NT2/D1 (cell line): ENCODE measurements at places on chromosomes 5 and 9.

- no peak for DNase-seq
Measured at GRCh38 chr9:128701227-128701854, 962 bp upstream of the PKN3 start.

DNA sequence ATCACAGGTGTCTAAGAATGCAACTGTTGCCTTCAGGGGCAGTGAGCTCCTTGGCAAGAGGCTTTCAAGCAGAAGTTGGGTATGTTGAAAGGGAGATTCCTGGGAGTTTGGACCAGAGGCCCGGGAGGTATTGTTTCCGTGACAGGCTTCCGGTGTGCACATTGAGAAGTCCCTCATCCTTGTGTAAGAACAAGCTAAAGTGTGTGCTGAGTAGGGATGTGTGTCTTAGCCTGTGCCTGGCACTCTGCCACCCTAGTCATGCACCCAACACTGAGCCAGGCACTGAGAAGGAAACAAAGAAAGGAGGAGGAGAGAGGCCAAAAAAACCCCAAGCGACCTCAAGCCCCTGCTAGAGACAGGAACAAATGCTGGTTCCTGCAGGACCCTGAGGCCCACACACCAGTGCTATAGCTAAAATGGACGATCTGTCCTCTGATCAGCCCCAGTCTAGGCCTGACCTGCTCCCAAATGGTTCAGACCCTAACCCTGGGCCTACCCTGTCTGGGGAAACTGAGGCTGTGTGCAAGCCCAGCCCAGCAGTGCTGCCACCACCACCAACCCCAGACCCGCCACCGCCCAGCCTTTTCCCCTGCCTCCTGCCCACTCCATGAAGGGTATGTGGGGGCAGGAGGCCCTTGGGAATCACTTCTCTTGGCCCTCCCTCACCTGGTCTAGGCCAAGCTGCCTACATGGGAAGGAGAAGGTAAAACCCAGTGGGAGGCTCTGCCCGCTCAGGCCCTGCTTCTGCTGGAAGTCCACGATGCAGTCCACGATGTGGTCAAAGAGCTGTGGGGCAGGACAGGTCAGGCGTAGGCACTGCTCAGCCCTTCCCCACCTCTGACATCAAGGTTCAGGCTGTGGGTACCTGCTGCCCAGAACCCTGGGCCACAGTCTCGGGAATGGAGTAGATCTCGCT, 12.6 kb downstream of the HK3 start:
- DNase-seq: no peak

DNA sequence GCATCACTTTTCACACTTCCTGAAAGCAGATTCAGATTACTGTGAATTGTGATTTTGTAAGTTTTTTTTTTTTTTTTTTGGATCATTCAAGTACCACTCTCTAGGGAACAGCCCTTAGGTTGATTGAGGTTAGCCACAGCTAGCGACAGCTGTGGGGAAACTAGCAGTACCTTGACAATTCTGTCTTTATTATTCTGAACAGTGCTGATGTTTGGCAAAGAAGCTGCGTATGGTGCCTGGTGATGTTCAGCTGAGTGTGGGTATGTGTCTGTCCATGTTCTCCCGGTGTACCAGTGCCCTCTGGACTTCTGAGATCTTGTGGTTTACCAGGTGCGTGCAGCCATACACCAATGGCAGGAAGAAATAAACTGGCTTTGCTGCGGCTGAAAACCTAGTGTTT, 117.3 kb upstream of the PLPPR1 start:
- no peak for DNase-seq

- DNase-seq: peak; percentile 57
Measured at GRCh38 chr9:27353474-27354229, 56.7 kb upstream of the EQTN start.

DNA sequence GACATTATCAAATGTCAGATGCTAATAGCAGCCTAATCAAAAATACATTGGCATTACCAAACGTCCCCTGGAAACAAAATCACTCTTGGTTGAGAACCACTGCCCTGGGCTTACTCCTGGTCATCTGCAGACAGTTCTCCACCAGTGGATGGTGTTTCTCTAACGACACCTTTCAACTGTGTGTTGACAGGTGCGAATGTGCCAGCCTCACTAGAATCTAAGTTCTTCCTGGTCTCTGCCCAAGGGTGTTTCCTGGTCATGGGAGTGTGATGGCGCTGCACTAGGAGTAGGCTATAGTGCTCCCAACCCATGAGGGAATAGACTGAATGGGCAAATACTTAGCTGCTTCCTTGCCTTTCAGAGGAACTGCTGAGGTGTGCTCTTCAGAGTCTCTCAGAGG, 105.9 kb downstream of the MRPS27 start:
- DNase-seq: no peak

DNA sequence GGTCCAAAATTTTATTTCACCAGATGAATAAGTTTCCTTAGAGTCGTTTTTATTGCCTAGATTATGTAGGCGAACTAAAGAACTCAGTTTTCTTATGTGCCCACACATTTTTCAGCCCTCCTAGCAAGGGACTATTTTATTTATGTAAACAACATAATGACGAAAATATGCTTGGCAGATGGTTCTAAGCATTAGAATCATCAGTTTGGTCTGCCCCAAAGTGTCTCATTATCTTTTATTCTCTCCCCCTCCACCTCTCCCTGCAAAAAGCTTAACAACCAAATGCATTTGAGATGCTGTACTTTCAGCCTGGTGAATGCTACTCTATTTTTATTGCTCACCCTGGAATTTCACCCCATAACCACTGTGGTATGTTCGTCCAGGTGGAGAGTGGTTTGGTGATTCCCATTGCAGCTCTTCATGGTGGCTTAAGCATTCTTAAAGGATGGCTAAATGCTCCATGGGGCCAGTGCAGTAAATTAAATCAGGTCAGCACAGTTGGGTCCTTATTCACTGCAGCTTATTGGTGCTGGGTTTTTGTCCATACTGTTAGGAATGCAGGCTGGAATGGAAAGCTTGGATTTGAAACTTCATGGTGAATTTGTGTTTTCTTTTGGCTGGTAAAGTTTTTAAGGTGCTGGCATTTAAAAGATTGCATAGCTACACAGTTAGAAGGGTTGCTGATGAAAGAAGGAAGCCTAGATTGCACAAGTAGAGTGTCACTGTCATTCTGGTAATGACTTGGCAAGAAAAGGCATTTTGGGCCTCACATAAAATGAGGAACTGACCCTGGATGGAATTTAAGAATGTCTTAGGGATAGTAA, 39.2 kb downstream of the TLE4 start:
- no peak for DNase-seq

DNA sequence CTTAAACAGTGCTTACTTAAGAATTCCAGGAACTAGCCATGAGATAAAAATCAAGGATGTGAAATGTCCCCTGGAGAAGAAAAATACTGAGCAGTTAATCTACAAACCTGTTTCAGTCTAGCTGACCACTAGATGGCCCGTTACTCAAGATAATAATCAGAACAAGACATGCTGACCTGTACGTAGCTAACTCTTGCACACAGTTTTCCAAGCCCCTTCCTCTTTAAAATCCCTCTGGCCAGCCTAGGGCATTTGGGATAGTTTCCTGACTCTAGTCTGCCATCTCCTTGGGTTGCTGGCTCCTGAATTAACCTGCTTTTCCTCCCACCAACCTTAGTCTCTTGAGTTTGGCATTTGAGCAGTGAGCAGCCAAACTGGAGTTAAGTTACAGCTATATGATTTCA, 59.2 kb upstream of the TRAF1 start:
- peak; percentile 39 for DNase-seq

- no peak for DNase-seq
Measured at GRCh38 chr9:92965061-92965758, 17.9 kb downstream of the FGD3 start.

- no peak for DNase-seq
Measured at GRCh38 chr5:145856285-145856818, 16.5 kb downstream of the GRXCR2 start.

- no peak for DNase-seq
Measured at GRCh38 chr9:15401266-15401665, 21.4 kb upstream of the SNAPC3 start.

DNA sequence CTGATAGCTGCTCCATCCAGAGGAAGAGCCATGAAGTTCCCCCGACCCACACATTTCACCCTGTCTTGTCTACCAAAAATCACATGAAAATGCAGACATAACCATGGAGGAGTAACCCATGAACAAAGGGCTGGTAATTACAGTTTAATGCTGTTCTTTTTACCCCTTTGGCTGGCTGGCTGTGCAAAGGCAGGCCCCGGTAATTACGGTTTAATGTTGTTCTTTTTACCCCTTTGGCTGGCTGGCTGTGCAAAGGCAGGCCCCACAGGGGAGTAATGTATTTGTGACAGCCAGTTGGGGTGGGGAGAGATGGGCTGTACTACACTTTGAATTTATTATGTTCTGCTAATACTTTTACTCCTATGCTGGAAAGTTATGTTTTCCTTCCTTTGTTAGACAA, 41.7 kb downstream of the PIK3R1 start:
- no peak for DNase-seq

DNA sequence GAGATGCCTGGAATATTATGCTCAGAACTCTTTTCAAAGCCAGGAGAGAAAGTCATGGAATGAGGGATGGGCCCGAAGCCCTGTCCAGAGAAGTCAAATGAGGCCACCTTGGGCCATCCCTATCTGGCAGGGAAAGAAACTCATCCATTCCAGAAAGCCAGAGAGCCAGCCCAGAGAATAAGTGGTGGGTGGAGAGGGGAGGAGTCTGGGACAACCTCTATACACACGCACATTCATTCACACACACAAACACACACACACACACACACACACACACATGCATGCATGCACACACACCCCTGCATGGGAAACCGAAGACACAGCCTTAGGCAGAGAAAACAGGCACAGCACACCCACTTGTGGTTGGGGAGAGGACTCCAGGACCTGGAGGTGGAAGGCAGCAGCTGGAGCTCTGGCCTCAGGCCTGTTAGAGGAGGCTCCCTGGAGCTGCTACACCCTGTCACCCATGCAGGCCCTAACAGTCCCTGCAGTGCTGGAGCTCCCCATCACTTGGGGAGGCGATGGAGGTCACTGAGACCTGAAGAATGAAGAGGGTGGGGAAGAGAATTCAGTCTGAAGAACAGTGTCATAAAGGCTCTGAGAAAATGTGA, 38.0 kb downstream of the TGFBI start:
- no peak for DNase-seq

- no peak for DNase-seq
Measured at GRCh38 chr5:35032356-35032755, 15.4 kb downstream of the AGXT2 start.

DNA sequence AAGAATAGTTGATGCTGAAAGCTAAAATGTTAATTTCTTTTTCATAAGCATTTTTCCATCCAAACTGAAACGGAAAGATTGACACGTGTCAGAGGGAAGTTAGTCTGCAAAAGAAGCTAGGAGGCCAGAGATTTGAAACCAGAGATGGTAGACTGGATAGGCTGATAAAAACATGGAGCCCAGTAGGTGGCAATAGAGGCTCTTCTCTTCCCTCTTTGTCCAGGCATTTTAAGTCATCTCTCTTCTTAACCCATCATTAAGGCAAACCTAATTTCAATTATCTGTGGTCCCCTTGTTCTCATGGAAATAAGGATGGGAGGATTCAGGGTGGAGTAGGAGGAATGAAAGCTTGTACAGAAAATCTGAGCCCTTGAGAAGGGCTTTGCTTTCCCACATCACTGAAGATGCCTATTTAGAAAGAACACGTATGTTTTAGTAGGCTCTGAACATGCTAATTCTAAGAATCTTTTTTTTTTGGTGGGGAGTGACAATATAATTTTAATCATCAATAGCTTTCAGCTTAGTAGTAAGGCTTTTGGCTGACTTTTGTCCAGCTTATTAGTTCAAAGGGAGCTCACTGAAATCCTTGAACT, 66.6 kb downstream of the ZNF474 start:
- DNase-seq: peak; percentile 44

GRCh38 chr5:180640861-180641565, 8.4 kb downstream of the FLT4 start:
- no peak for DNase-seq

- DNase-seq: peak; percentile 39
Measured at GRCh38 chr5:106797996-106798395, 872.7 kb downstream of the EFNA5 start.

- DNase-seq: no peak
Measured at GRCh38 chr5:57036761-57037160, 84.8 kb upstream of the MIER3 start.

GRCh38 chr5:140165101-140165922, 9.7 kb upstream of the CYSTM1 start:
- DNase-seq: no peak

DNA sequence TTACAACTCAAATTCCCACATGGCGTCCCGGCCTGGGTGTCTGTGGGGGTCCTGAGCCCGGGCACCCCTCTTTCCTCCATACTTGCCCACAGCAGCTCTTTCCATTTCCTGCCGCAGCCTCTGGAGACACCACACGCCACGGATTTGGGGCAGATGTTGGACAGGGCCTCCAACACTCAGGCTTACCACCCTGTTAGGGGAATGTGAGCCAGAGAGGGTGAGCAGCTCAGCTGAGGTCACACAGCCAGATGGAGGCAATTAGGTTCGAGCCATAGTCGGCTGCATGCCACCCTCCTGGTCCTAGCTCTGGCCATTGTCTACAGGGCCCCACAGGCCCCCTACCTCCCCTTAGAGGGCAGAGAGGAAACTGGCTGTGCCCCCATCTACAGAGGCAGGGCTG, 75.6 kb upstream of the STXBP1 start:
- no peak for DNase-seq

GRCh38 chr5:157744051-157745011, 819 bp downstream of the LSM11 start:
- no peak for DNase-seq

- DNase-seq: no peak
Measured at GRCh38 chr5:134435560-134435959, 23.9 kb upstream of the CDKN2AIPNL start.

- DNase-seq: no peak
Measured at GRCh38 chr9:69871118-69871834, 50.7 kb downstream of the CFAP95 start.

DNA sequence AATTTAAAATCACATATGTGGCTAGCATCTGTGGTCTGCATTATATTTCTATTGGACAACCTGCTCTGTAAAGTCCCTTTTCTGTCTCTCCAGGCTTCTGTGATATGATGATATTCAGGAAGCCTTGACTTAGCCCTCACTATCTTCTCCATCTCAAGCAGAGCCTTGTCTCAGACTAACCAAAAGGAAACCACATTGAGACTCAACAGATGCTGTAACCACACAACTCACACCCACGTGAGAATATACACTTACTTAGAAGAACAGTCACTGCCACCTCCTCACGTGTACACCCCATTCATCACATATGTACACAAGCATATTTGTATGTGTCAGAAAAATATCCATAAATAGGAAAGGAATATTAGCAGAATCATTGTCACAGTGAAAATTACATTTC, 33.6 kb downstream of the HTR4 start:
- DNase-seq: no peak

DNA sequence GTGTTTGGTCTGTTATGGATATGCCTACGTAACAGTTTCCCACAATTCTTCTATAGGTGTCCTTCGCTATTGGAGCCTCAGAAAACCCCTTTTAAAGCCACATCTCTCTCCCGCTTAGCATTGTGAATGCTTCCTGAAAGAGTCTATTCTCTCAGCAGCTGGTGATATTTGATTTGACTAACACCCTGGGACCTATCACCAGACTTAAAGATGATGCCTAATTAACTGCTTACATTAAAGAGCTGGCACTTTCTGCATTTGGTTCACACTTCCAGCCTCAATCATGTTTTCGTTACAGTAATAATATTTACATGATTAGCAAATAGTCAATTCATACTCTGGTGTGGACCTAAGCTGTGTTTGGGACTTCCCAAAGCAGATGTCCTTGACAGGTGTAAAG, 90.1 kb upstream of the VLDLR start:
- DNase-seq: no peak
